ENCODE measurements at places on chromosomes 1 and 21. TPM values are rescaled to one million over a fixed set of nuclear protein-coding genes. Genes with fewer than 3 reads are reported as not detected.

MCOLN2 gene
- 10.1 TPM for total RNA-seq

DNA sequence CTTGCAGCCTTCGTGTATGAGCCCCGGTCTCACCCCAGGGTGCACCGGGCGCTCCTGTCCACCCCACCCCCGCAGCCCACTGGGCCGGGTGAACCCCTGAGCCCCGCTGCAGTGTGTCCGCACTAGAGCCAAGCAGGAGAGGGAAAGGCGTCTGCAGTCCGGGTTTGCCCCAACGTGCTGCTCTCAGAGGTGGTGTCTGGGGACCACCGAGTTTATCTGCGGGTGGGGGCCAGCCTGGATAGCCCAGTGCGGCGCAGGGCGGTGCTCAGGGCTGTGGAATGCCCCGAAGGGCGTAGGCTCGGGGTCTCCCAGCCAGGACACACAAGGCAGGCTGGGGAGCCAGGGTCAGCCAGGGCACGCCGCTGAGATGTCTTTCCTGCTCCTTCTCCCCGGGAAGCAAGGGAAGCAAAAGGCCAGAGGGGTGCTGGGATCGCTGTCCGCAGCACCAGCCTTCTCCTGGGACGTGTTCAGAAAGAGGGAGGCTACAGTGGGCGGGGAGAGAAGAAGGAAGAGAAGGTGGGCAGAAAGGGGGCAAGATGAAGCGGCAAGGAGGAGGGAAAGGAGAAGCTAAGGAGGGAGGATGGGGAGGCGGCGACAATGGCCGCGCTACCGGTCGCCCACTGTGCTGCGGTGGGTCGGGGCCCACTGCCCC lies 56.6 kb downstream of the MAB21L3 start:
- DNase-seq, result no peak
- no peaks in the 10 kb centered on the region for H3K36me3 ChIP-seq
- peak overlapping the region; percentile 63 for H3K27ac ChIP-seq
- peaks cover 6% of the 10 kb centered on the region for H3K4me1 ChIP-seq

DNA sequence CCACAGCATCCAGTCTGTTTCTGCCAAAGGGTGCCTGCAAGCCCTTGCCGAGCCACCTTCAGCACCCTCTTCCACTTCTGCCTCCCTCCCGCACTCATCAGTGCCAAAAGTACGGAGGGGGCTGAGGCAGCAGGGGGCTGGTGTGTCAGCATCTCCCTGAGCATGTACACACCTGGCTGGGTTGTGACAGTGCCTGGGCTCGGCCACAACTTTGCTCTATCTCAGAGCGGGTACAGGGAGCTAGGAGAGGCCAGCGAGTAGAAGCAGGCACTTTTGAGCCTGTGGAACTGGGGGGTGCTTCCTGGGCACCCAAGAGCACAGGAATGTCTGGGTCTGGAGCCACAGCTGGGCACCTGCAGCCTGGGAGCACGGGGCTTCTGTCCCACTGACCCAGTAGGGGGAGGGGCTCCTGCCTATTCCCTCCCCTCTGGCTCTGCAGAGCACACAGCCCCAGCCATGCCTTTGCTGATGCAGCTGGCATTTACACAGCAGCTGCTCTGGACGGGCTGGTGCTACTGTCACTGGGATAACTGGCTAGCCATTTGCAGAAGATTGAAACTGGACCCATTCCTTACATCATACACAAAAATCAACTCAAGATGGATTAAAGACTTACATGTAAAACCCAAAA lies 319.8 kb upstream of the RRP15 start:
- H3K27ac ChIP-seq, result no peak overlapping the region
- H3K4me3 ChIP-seq, result no peak overlapping the region
- no peaks in the 10 kb centered on the region for H3K27me3 ChIP-seq
- no peaks in the 10 kb centered on the region for H3K36me3 ChIP-seq

SLC25A24 gene
- total RNA-seq, result 46.6 TPM

DNA sequence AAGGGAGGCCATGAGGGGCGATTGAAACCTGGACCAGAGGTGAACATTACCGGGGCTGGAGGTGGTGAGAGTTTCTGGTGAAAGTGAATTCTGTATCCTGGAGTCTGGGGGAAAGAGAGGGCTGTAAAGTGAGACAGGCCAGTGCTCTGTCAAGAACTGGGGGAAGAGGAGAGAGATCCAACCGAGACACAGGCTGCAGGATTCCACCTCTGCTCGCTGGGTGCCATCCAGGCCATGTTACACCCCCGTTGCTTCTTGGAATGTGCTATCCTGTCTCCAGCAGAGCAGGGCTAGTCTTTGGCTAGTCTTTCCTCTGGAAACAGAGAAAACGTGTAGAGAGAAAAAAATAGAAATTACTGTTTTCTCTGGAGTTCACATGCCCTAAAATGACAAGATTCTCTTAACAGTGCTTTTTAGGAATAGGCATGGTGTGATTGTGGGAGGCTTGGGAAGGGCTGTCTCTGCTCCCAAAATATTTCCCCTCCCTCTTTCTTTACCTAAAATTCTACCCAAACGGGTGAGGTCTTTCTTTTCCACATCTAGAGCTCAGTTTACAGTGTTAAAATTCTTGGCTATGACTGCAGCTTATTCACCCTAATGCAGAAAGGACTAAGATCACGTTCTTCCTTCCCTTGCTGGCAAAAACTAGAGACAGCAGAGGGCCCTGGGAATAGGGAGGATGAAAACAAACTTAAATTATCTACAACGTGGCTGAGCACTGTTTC lies 16.5 kb upstream of the OVAAL start:
- H3K27me3 ChIP-seq, result no peaks in the 10 kb centered on the region
- no peaks in the 10 kb centered on the region for H3K36me3 ChIP-seq
- no peaks in the 10 kb centered on the region for H3K4me1 ChIP-seq

GRCh38 chr1:69269491-69269890 lies 298.2 kb upstream of the LRRC7 start:
- no peaks in the 10 kb centered on the region for H3K36me3 ChIP-seq
- H3K27ac ChIP-seq, result no peak overlapping the region
- no peak overlapping the region for H3K4me3 ChIP-seq
- no peaks in the 10 kb centered on the region for H3K4me1 ChIP-seq

GRCh38 chr21:42722808-42723473 lies 69.5 kb downstream of the PDE9A start:
- H3K4me3 ChIP-seq, result no peak overlapping the region
- H3K27me3 ChIP-seq, result no peaks in the 10 kb centered on the region
- peaks cover 44% of the 10 kb centered on the region for H3K4me1 ChIP-seq
- no peak overlapping the region for H3K27ac ChIP-seq
- no peaks in the 10 kb centered on the region for H3K36me3 ChIP-seq

Measured in upper lobe of right lung (tissue), 1 donor.